Smooth muscle cell of the brain vasculature (primary cell): ENCODE measurements at places on chromosomes 7 and 10.

GRCh38 chr10:60643874-60644273 lies 134.4 kb upstream of the CDK1 start:
- no peak for DNase-seq

GRCh38 chr7:38327637-38328036 lies 54.2 kb upstream of the TARP start:
- DNase-seq, result no peak

GRCh38 chr7:24703296-24703695 lies 54.0 kb downstream of the GSDME start:
- no peak for DNase-seq

DNA sequence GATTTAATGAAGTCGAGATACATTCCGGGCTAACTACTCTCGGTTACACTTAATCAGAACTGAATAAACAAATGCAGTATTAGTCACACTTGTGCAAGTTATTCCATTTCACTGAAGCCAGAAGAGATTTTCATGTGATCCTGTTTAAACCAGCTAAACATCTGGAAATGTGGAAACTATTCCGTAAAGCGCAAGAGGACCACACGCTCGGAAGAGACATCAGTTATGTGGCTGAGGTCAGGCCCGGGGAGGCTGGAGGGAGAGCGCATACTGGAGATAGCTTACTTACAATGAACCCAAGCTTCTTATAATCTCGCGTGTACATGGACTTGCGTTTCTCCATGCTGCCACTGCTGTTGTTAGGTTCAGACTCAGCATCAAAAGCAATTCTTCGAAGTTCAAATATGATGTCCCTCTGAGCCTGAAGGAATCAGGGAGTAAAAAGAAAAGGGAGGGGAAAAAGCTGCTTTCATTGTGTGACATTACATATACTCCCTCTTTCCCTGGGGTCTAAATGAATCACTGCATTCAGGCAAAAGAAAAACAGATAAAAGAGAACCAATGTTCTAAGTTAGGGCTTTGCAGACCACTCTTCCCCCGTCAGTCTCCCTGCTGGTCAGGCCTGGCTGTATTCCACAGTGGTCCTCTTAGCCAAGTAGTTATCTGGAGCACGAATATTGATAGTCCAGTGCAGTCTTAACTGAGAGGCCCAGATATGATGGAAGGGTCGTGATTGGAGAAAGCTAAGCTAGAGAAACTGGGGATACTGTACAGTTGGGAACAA lies 237.4 kb downstream of the ELMO1 start:
- no peak for DNase-seq
